ENCODE measurements at places on chromosomes 2 and 18.

DNA sequence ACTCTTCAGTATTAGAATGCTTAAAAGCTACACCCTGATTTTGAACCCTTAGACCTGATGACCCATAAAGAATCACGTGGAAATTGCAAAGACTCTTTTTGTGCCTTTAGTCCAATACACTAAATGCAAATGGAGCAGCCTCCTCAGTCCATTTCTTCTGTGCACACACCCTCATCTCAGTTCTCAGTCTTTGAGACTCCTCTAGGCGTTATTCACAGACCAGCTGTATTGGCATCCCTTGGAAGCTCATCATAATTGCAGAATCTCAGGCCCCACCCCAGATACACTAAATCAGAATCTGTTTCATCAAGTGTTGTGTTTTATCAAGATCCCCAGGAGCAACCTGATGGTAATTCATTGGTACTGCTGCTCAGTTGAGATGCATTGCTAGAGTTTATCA lies 335.0 kb upstream of the ATP5MC3 start:
- no peak for DNase-seq

DNA sequence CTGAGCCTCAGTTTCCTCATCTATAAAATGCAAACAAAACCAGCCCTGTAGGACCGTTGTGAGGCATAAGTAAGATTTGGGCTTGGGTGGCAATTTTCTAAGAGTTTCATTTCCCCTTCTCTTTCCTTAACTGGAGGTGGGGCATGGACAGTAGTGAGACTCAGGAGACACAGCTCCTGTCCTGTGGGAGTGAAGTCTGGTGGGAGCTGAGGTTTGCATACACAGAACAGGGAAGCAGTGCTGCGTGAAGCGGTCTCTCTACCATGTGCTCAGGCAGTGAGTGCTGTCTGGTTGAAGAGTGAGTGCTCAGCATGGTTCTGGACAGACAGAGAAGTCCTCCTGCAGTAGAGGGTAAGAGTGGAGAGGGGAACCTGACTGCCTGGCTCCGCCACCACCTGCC lies 62.3 kb upstream of the MCFD2 start:
- DNase-seq: no peak

DNA sequence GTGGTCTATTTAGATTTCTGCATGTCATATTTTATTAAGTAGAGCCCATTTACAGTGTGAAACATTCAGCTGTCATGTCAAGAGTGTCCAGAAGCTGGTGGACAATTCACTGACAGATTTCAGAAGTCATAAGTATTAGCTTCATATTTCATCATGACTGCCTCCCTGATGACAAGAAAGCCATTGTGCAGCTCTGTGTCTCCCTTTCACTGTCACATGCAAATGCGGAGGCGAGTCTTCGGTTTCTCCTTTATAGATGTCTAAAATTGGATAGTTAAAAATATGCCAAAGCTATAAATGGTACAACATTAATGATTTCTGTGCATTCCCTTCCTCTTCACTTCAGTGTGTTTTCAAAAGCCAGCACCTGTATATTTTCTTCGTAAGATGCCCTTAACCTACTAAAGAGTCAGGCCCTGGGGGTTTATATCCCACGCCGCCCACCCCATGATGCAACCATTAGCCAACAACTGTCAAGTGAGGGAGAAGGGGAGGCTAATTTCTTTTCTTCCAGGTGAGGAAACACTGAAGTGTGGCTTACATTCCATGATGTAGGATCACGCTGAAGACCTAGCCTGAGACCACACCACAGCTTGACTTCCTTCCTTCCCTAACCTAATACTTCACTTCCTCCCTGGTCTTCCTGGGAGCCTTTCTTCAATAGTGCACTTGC lies 99.6 kb upstream of the DDX18 start:
- no peak for DNase-seq

DNA sequence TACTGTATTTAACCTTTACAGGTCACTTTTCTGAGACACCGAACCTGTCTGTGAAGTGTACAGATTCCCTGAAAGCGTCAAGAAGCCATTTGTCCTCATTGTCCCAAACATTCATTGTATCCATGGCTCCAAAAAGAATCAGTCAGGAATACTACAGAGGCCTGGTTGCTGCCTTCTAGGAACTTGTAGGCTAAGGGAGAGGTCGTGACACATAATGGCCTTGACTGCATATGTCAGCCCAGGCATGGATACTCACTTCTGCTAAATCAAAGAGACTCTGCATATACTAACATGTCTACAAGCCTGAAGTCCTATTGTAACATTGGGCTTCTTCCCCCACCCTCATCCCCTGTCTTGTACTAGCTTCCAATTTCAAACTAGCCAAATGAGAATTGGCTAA lies 40.2 kb downstream of the ONECUT2 start:
- DNase-seq: no peak

DNA sequence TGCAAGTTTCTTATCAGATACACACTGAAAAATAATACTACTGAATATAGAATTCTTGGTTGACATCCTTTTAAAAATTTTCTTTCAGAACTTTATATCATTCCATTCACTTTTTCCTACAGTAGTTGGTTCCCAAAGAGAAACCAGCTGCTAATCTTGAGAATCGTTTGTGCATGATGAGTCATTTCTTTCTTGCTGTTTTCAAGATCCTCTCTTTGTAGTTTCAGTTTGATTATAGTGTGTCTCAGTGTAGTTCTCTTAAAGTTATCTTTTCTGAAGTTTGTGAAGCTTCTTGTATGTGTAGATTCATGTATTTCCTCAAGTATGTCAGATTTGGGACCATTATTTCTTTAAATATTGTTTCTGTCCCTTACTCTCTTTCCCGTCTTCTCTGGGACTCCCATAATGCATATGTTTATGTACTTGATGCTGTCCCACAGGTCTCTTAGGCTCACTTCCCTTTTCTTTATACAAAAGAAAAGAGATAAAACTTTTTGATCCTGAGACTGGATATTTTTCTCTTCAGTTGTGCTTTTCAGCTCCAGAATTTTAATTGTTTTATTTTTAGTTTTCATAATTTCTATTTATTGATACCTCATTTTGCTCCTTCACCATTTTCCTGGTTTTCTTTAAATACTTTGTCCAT lies 801.0 kb downstream of the TDRD15 start:
- no peak for DNase-seq

GRCh38 chr2:206259376-206260187 lies 14.9 kb upstream of the ZDBF2 start:
- no peak for DNase-seq

Data from keratinocyte (primary cell).